ENCODE measurements at places on chromosomes 5 and 9.

DNA sequence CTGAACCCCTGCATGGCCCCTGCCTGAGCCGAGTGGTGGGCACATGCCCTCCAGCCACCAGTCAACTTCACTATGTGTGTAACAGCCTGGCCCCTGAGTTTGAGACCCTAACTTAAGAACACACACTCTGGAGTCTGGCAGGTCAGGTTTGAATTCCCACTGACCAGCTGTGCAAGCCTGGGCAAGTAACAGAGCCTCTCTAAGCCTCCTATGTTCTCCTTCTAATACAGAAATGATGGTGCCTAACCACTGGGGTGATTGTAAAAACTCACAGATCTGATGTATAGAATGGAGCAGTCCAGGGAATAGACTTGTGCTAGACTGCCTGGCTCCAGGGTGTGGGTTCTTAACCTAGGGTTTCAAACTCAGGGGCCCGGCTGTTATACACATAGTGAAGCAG lies 16.7 kb upstream of the AKNA start:
- DNase-seq: no peak

DNA sequence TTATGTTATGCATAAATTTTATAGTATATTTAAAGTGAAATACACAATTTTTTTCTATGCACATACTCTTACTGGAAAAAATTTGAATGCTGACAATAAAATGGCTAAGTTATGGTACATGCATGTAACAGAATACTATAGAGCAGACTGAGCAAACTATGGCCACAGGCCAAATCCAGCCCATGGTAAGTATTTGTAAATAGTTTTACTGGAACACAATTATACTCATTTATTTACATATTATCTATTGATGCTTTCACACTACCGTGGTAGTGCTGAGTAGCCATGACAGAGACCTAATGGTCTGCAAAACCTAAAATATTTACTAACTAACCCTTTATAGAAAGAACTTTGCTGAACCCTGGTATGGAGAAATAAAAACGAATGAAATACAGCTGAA lies 45.7 kb downstream of the TEX10 start:
- DNase-seq: no peak

DNA sequence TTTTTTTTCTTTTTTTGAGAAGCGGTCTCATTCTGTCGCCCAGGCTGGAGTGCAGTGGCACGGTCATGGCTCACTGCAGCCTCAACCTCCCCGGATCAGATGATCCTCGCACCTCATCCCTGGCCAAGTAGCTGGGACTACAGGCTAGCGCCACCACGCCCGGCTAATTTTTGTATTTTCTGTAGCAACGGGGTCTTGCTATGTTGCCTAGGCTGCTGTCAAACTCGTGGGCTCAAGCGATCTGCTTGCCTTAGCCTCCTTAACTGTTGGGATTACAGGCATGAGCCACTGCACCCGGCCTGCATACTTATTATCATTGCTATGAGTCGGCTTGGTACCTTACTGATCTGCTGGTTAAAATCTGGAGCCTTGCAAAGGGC lies 790 bp upstream of the IARS1 start:
- no peak for DNase-seq

GRCh38 chr5:133220851-133221674 lies 169.2 kb downstream of the HSPA4 start:
- DNase-seq: no peak

GRCh38 chr9:110997847-110998246 lies 40.4 kb downstream of the LPAR1 start:
- DNase-seq: no peak

DNA sequence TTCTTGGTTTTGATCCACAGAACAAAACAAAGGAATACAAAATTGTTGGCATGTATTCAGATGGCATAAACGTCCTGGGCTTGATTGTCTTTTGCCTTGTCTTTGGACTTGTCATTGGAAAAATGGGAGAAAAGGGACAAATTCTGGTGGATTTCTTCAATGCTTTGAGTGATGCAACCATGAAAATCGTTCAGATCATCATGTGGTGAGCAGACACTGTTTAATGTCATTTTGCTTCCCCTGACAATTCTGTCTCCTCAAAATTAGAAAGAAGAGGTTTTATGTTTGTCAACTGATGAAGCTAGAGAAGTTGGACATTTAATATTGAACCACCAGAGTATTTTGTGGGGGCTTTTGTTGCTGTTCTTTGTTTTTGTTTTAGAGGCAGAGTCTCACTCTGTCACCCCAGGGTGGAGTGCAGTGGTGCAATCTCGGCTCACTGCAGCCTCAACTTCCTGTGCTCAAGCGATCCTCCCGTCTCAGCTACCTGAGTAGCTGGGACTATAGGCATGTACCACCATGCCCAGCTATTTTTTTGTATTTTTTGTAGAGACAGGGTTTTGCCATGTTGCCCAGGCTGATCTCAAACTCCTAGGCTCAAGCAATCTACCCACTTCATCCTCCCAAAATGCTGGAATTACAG lies 82.0 kb downstream of the SLC1A1 start:
- no peak for DNase-seq

- DNase-seq: peak; percentile 69
These were observed 811.0 kb upstream of the GRAMD2B start for GRCh38 chr5:125612181-125612721.

DNA sequence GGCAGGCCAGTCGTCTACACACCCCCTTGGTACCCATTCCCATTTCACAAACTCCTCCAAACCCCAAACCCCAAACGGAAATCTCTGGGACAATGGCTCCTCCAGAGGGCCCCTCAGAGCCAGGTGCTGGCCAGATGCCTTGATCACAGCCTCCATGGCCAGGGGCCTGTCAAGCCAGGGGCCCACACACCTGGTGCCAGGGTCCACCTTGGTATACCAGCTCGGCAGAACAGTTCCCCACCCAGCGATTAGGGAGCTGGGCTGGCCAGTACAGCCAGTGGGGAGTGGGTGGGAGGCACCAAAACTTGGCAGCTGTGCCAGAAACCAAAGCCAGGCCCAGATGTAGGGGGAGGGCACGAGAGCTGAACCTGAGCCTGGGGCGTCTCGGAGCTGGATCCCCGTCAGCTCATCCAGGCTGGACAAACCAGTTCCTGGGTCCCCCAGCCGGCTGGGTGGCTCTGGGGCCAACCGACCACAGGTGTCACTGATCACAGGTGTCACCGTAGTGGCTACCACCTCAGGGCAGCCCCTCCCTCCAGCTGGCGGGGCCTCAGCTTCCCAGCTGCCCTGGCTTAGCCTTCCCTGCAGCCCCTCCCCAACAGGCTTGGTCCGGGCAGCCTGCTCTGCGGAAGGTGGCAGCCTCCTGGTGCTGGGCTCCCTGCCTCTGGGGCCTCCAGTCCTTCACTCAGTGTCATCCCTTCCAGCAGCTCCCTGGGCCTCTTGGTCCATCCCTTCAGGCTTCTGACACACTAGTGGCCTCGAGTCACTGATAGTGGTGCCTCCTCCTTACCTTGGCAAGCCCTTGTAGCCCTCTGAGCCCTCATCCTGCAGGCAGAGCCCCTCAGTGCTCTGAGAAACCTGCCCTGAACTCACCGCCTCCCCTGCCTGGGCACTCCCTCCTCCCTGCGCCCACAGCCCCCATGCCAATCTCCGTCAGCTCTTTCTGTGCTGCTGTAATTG lies 6.6 kb upstream of the RMND5B start:
- no peak for DNase-seq

GRCh38 chr5:116622375-116623050 lies 47.9 kb upstream of the SEMA6A start:
- no peak for DNase-seq

- DNase-seq: no peak
These were observed 143.0 kb upstream of the LHFPL2 start for GRCh38 chr5:78791501-78792100.

DNA sequence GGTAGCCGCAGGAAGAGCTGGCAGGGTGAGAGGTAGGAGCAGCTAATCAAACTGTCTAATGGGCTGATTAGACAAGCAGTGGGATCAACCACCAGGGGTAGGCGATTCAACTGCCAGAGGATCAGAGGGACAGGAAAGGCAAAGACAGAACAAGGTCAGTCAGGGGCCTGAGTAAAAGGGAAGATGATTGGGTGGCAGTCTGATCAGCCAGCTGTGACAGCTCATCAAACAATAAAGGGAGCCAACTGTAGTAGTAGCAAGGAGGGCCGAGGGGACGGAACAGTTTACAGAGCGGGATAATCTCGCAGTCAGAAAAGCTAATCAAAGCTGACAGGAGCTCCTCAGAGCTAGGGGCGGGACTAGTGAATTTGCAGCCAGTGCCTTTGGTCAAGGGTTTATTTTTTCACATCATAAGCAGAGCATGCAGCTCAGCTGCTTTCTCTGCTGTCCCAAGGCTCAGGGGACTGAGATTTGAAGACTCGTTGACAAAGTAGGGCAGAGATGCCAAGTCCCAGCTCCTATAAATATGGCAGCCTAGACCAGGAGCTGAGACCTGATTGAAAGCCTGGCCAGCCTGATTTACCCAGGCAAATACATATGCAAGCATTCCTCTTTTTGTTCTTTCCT lies 418.2 kb downstream of the GABRG2 start:
- DNase-seq: no peak

GRCh38 chr5:137710086-137710485 lies 25.8 kb downstream of the KLHL3 start:
- no peak for DNase-seq

- DNase-seq: no peak
These were observed 406.0 kb upstream of the GRIA1 start for GRCh38 chr5:153084511-153084910.

GRCh38 chr9:73151653-73152542 lies at the start of gene ANXA1:
ANXA1 (plus strand) TSS chr9:73151865; CDS start chr9:73158536, 6,671 bp downstream.
- no peak for DNase-seq

GRCh38 chr9:38315085-38315595 lies 77.4 kb upstream of the ALDH1B1 start:
- DNase-seq: peak; percentile 56

DNA sequence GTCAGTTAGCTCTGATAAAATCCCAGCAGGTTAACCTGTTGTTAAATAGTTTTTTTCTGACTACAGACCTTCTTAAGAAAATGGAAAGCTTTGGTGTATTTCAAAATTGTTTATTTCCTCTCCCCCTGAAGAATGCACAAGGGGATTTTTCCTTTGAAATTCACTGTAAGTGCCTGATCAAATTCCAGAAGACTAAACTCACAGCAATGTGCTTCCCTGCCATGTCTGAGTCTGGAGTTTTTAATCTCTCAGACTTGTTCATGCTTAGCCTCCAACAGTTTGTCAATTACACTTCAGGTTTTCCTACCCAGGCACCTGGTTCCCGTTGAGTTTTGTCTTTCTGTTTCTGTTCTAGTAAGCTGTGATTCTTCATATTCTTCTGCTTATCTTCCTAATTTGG lies 961.6 kb upstream of the CDH18 start:
- DNase-seq: no peak

DNA sequence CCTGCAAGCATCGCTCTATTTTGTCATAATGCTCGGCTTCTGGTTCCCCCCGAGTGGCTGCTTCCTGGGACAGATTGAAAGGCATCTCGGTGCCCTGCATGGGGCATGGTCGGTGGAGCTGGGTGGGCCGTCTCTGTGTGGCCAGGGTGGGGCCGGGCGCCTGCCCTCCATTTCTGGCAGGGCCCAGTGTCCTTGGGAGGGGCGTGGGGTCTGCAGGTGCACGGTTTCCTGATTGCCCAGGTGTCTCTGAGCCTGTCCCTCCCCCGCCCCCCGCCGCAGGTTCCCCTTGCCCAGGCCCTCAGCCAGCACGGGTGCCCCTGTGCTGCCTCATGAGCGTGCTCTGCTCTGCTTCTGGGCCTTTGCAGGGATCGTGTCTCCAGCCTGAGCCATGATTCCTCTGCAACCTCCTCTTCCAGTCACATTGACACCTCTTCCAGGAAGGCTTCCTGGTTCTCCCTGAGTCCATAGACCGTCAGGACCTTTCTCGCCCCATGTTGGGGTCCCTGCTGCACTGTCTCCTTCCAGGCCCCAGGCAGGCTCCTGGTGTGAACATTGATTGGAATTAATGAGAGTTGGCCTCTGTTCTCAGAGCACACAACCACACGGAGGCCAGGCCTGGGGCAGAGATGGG lies 90.2 kb downstream of the RXRA start:
- DNase-seq: no peak

DNA sequence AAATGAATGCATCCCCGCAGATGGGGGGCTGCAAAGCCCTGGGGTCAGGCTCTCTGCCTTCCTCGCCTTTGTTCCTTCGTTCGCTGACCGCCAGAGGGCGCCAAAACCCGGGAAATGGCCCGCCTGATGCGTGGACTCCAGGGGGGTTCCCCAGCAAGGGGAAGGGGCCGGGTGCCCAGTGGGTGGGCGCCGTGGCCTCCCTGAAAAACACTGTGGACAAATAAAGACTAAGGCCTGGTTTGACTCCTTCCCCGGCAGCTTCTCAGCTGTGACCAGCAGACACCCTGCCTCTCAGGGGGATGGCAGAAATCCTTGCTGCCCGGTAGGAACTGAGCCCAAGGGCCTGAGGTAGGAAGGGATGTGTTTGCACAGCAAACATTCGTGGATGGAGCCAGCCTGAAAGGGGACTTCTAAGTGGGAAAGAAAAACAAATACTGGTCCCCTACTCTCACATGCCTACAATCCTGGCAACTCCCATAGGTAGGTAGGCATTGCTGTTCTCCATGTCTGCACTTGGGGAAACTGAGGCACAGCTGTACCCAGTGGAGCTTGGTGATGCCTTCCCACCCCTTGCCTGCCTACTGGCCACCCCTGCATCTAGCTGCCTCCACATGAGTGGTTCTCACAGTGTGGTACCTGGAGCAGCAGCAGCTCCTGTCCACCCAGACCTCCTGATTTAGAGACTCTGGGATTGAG lies 57.7 kb downstream of the DUSP1 start:
- DNase-seq: no peak

- DNase-seq: no peak
These were observed 23.7 kb upstream of the ADAMTS2 start for GRCh38 chr5:179368806-179369529.

- DNase-seq: no peak
These were observed 82.6 kb downstream of the MRPS27 start for GRCh38 chr5:72237415-72237814.

Data from NCI-H187 treated with DMSO at 0.1 percent for 48 hours (cell line).